ENCODE measurements at places on chromosomes 4 and X.
A peak's percentile ranks its signal among the peaks of the same experiment; 100 is the strongest.

DNA sequence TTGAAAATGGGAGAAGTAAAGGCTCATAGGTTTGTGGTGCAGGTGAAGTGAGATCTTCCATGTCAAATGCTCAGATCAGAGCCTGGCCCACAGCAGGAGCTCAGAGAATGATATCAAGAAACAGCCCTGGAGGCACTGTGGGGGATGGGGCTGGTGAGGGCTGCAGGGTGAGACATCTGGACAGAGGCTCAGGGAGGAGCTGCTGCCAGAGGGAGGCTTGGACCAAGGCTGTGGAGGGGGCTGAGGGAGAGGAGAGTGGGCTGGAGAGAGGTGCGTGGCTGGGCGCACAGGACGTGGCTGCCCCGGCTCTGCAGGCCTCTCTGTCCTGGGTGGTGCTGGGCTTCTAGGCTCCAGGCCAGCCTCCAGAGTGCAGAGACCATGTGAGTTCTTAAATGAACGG, 5.6 kb downstream of the SORCS2 start:
- peak; percentile 70 for DNase-seq

DNA sequence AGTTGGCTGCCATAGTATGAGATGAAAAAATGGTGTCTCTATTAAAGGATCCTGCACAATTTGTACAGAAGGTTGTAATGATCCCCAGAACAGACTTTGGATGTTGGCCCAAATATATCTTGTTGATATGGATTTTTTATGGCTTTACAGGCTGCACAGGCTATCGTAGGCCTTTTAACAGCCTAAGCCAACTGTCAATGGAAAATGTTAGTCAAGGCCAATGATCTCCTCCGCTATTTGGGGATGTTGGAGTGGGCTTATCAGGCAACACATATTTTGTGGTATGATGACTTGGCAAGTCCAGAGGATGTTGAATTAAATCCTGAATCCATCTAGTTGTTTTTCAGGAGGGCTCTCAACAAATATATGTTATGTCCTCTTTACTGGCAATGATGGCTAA, 42.1 kb downstream of the ZCCHC13 start:
- no peak for DNase-seq

DNA sequence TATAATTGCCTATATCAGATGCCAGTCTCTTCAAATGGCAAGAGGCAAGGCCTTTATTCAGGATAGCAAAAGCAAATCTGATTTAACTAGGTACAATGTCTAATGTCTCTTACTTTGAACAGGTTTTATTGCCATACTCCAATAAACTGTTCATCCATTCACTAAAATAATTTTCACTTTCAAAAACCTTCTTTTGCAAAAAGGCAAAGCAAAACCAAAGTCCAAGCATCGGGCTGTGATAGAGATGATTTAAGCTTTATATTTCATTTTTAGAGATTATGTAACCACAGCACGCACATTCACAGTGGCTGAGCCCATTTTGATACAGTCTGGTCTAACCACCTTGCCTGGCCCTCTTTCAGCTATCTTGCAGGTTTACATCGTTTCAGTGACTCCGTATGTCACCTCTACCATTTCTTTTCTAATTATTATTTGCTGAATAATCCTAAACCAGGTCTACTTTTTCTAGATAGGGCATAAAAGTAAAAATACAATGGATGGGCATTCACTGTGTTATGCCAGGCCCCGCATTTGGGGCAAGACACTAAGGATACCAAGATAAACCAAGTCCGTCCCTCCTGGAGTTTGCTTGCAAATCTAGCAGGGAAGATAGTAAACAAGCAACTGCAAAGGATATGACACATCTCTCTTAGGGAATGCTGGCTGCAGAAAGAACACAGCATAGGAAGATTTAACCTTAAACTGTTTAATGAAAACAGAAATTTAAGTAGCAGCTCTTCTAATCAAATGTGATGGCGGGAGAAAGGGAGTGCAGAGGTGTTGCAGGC, 1.8 kb downstream of the CASP3 start:
- no peak for DNase-seq

DNA sequence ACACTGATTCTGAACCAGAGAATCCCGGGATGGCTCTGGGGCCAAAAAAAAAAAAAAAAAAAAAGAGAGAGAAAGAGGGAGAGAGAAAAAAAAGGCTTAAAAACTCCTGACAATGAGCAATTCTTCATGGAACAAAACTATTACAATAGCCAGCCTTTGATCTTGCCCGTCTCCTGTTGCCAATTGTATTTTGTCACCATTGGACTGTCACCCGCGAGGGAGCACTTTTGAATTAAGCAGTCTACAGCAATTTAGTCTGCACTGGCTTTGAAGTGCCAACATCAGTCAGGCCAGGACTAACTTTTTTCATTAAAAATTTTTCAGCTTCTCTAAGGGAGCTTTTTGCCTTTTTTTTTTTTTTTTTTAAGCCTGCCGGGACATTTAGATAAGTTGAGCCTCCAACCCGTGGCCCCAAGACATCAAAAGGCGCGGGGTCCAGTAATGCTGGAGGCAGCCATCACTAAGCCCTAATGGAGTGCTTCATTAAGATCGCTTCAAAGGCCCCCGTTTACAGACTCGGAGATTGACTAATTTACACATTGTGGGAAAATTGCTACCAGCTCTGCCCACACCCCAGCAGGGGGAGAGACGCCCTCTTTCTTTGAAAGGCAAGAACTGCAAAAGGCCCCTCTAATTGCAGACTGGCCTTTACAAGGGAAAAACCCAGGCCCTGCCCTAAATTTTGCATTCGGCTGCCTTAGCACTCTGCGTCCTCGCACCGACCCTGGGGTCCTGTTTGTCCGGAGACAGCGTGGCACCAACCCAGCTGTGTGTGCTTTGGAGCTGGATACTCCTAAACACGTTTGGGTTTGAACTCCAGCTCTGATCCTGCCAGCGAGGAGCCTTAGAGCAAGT, 98.1 kb upstream of the MSX1 start:
- no peak for DNase-seq

GRCh38 chr4:66123190-66123589, 452.9 kb upstream of the EPHA5 start:
- DNase-seq = no peak

- DNase-seq = no peak
Measured at GRCh38 chr4:168129046-168129772, 36.9 kb downstream of the ANXA10 start.

DNA sequence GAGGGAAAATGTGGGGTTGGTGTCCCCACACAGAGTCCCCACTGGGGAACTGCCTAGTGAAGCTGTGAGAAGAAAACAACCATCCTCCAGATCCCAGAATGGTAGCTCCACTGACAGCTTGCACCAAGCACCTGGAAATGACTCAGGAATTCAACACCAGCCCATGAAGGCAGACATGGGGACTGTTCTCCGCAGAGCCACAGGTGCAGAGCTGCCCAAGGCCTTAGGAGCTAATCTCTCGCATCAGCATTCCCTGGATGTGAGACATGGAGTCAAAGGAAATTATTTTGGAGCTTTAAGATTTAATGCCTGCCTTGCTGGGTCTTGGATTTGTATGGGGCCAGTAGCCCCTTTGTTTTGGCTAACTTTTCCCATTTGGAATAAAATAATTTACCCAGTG, 367.9 kb downstream of the FAM133A start:
- no peak for DNase-seq

DNA sequence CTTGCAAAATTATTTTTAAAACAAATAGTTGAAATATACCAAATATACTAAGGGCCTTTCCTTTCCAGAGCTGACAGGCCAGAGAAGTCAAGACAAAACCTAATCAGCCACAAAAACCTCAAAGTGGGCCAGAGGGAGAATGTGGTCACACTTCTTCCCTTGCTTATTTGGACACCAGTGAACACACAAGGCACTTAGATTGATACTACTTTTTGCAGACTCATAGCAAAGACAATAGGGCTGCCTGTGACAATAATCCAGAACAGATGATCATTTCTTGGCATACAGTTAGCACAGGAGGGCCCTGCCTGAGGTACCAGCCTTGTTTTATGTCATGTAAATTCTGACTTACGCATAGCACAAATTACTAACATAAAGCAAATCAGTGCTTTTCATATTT, 215.7 kb upstream of the NEIL3 start:
- no peak for DNase-seq

DNA sequence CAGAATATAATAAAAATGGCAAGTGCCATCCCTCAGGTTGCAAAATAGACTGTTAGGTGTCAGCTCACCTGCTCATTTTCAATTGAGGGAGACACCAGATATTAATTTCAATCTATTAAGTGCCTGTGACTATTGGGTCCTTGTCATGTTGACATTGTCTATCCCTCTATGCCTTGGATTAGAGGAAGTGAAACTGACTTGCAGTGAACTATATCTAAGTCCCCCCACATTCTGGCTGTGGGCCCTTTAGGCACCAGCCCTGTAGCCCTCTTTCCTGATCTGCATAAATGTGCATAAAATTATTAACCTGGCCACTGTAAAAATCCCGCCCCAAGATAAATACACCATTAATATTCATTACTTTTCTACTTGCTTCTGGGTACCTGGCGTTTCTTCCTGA, 293.0 kb upstream of the CLNK start:
- no peak for DNase-seq

DNA sequence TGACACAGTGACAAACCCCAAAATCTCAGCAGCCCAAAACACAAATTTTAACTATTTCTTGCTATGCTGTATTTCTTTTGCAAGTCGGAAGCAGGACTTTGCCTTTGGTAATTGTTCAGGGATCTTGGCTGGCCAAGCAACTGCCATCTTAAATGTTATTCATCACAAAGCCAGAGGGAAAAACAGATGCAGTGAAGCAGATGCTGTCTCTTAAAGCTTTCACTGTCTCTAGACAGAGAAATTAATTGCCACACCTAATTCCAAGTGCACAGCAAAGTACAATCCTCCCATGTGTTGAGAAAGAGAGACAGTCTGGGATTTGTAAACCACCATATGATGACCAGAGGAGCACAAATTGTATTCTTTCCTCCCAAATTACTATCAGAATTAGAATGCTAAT, 30.0 kb upstream of the GALNT7 start:
- DNase-seq = no peak

DNA sequence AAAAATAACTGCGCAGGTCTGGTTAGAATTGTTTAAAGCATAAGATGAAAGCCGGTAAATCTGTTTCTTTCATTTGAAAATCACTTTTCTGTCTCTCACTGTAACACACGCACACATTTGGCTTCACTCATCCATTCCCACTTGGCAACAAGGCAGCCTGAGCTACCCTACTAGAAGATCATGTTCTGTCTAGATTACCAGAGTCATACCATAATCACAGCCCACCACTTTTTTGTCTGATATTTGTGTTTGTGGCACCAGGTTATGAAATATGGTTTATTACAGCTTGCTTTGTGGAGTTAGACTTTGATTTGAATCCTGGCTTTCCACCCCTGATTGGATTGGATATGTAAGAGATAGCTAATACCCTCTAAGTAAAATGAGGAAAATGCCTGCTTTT, 2.2 kb downstream of the USO1 start:
- no peak for DNase-seq

DNA sequence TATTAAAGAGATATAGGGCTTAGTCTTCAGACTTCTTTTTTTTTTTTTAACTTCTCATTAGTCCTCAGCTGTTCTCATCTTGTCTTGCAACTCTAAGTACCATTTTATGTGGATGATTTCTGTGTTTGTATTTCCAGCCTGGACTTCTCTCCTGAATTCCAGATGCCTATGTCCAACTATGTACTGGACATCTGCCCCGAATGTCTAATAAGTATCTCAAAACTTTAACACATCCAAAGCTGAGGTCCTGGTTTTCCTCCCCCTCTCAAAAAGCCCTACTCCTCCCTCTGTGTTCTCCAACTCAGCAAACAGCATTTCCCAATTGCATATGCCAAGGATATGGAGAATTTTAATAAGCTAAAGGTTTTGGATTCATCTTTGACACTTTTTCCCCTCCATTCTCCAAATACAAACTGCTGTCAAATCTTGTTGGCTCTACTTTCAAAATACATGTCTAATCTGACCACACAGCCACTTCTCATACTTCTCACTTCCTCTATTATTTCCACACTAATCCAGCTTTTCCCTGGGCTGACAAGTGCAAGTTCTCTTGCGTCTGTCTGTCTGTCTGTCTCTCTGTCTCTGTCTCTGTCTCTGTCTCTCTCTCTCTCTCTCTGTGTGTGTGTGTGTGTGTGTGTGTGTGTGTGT, 79.8 kb downstream of the CLCN5 start:
- no peak for DNase-seq

DNA sequence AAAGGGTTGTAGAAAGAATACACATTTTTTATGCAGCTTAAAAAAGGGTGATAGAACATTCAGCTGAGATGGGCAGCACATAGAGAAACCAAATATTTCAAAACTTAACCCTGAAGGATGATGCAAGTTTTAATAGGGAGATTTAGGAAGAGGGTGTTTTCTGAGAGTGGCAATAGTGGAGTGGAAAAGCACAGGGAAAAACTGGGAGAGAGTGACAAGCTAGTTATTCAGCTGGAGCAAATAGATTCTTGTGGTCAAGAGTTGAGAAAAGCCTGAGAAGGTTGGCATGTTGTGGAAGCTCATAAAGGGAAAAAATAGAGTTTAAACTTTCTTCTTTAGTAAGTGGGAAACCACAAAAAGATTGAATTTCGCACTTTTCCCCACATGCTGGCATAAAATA, 359.6 kb upstream of the PITX2 start:
- no peak for DNase-seq

DNA sequence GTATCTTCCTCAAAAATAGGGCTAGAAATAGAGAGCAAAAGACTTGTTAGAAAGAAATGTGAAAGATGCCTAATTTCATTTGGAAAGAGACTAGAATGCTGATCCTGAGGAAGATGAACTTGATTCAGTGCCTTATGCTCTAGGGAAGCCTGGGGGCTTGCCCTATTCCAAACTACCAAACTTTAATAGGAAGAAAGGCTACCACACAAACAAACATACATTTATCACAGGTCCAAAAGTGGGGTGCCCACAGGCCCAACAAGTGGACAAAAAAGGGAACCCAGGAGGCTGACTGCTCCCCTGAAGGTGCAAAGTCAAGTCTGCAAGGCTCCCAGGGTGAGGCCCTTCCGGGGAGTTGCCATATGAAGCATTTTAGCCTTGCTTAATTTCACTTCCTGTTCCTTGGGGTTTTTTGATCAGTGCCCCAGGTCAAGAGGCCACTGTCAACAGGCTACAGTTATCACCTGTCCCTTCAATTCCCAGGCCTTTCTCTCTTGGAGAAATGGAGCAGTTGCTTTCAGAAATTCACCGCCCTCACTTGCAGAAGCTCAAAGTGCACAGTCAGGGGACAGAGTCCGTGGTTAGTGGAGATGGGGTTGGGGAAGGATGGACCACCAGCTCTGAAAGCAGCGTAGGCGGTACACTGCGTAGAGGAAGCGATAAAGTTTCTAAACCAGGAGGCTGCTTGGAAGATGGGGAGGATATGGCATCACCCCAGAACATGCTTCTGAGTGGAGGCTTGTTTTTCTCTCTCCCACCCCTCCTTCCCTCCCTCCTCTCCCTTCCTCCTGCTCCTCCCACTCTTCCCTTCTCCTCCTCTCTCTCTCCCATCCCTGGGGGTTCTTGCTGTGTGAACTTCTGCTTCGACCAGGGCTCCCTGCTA, 36.4 kb downstream of the TMEM154 start:
- no peak for DNase-seq

GRCh38 chr4:24930151-24930550, 17.3 kb upstream of the CCDC149 start:
- DNase-seq = no peak

- no peak for DNase-seq
Measured at GRCh38 chr4:118723369-118723768, 38.2 kb downstream of the METTL14 start.
